ENCODE measurements at places on chromosomes 3 and 15. TPM values are rescaled to one million over a fixed set of nuclear protein-coding genes. Genes with fewer than 3 reads are reported as not detected.

- no peak for DNase-seq
These were observed 287.8 kb upstream of the SATB1 start for GRCh38 chr3:18712713-18713576.

DNA sequence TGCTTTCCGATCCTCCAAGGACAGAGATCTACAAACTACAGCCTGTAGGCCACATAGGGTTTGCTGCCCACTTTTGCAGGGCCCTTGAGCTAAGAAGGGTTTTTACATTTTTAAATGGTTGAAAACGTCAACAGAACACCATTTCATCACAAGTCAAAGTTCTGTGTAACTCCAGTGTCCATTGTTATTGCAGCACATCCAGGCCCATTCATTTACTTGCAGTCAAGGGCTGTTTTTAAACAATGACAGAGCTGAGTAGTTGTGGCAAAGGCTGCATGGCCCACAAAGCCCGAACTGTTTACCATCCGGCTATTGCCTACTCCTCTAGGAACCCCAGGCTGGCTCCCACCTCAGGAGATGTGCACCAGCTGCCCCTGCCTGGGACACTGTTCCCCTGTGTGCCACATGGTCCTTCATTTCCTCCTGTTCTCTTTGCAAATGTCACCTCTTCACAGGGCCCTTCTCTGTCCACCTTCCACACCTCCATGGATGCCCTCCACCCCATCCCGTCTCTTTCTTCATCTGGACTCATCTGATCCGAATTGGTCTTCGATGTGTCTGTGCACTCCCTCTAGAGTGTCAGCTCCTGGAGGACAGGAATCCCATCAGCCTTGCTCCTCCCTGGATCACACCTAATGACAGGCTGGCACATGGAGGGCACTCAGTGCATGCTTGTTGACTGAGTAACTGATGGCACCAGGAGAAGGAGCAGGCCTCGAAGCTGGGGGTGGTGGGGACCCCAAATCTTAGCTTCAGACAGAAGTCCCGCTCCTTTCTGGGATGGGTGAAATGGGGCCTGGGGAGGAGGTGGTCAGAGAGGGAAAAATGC, 69.5 kb upstream of the IQSEC1 start:
- no peak for DNase-seq

- DNase-seq, result no peak
These were observed 2.5 kb upstream of the AQP9 start for GRCh38 chr15:58135511-58136174.

- no peak for DNase-seq
These were observed 429.8 kb upstream of the TPM1 start for GRCh38 chr15:62612771-62613170.

- DNase-seq, result peak; percentile 36
These were observed 84.2 kb upstream of the SLC4A7 start for GRCh38 chr3:27568393-27568792.

DNA sequence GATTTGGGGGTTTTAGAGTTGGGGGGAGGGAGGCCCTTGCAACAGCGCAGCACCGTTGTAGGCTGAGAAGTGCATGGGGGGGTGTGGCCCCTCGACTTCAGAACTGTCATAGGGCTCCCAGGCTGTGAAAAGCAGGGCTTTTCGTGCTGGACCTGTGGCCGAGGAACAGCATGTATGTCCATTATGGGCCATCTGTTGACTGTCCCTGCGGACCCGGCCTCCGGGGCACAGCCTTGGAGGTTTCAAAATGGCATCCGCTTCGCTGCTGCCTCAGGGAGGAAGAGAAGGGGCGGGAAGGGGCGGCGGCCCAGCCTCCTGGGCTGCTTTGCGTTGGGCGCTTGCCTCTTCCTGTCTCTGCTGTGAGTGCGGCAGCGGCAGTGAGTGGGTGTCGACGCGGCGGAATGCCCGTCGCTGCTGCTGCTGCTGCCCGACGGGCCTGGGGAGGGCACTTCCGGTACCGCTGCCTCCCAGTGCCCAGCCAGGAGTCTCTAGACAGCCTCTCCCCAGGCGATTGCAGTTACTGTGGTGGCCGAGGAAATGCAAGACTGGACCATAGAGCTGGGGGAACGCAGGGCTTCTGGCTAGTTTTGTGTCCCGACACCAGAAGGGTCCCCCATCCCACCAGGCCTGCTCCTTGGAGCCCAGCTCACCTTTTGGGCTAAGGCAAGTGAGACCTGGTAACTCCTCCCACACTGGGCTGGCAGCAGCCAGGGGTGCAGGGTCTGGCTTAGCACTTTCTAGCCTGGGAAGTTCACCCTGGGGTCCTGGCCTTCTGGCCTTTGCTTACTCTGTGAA, 1.9 kb downstream of the GNAI2 start:
- DNase-seq, result peak; percentile 85

DNA sequence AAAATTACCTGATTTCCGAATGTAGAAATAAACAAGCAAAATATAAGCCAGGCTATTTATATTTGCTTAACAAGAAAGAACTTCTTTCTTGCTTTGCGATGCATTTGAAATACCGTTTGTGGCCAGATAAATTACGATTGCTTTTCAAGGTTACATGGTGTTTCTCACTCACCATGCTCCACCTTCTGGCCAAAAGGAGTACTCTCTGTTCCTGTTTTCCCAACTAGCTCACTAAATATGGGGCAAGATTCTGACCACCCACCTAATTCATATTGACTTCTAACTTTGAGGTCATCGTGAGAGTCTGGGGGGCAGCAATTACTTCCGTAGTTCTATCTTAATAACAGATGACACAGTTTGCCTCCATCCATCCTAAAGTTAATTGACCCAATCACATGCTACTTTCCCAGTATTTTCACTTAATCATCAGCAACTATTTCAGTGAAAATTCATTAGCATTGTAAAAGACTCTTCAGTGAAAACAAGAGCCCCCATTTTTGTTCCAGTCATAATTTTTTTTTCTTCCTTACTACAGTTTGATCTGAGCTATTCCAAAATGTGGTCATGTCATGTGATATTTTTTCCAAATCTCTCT, 25.9 kb downstream of the ACP3 start:
- peak; percentile 18 for DNase-seq

Gene GOLGA8S
- polyA plus RNA-seq, result 0.30 TPM

Gene ACSBG1
- 0.45 TPM for polyA plus RNA-seq

Gene ITPKA
- 0.33 TPM for polyA plus RNA-seq

Gene SMAD6
- polyA plus RNA-seq, result 3.8 TPM

Measured in ovary (tissue), 10 donors.